Kidney (tissue), 22 donors: ENCODE measurements at places on chromosomes 4 and X. TPM values are rescaled to one million over a fixed set of nuclear protein-coding genes. Genes with fewer than 3 reads are reported as not detected.

SUPT20HL2 gene
- total RNA-seq: not detected

NDNF gene
- 1.6 TPM for total RNA-seq

EVC gene
- total RNA-seq: 159 TPM

LAGE3 gene
- total RNA-seq: 10.0 TPM
